ENCODE measurements at places on chromosomes 4 and X. TPM values are rescaled to one million over a fixed set of nuclear protein-coding genes. Genes with fewer than 3 reads are reported as not detected.
A peak's percentile ranks its signal among the peaks of the same experiment; 100 is the strongest.

DNA sequence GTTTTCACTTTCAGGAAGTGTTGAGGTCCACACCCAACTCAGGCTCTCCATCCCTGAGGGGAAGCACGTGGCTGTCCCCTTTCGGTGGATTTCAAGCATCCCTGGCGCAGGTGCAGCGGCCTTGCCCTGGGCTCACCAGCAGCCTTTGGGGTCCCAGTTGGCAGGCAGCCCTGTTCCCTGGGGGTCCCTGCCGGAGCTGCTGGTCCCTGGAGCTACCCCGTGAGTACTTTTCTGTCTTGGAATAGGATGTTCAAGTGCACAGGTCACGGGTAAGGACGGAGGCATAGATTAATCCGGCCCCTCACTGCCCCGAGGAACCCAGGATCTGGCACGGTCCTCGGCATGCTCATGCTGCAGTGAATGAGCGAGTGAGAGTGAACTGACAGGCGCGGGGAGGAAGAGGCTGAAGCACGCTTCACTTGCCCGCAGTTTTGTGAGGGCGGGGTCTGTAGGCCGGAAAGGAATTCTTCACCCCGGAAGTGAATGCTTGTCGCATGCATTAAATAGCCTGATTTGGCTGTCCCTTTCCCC, 117.2 kb upstream of the FAT1 start:
- no peaks in the 10 kb centered on the region for H3K27me3 ChIP-seq
- H3K4me1 ChIP-seq = no peaks in the 10 kb centered on the region
- H3K27ac ChIP-seq = no peak overlapping the region
- H3K36me3 ChIP-seq = no peaks in the 10 kb centered on the region
- H3K4me3 ChIP-seq = no peak overlapping the region
- no peak for DNase-seq

USP46 gene
- total RNA-seq = 9.1 TPM

CT45A5 gene
- not detected for total RNA-seq

GRCh38 chr4:75769036-75769435, 44.7 kb downstream of the USO1 start:
- no peaks in the 10 kb centered on the region for H3K27me3 ChIP-seq
- DNase-seq = no peak
- H3K4me3 ChIP-seq = no peak overlapping the region
- peaks cover 22% of the 10 kb centered on the region for H3K36me3 ChIP-seq
- H3K27ac ChIP-seq = no peak overlapping the region

GLOD5 gene
- not detected for total RNA-seq

DNA sequence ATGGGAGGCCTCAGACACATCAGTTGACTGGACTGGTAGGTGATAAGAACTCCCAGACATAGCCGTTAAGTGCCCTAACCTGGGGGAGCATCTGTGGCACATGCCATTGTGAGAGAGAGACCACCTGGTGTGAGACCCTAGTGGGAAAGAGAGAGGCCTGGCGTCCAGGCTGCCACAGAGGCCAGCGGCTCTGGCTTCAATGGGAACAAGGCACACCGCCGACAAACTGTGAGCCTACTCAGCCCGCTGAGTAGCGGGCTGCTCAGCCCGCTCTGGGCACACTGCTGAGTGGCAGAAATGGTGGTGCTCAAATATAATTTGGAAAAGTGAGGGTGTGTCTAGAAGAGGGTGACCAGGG, 34.0 kb downstream of the PHKA2 start:
- H3K27ac ChIP-seq = no peak overlapping the region
- peaks cover 3% of the 10 kb centered on the region for H3K4me1 ChIP-seq
- H3K4me3 ChIP-seq = no peak overlapping the region
- peaks cover 2% of the 10 kb centered on the region for H3K36me3 ChIP-seq
- DNase-seq = no peak

DNA sequence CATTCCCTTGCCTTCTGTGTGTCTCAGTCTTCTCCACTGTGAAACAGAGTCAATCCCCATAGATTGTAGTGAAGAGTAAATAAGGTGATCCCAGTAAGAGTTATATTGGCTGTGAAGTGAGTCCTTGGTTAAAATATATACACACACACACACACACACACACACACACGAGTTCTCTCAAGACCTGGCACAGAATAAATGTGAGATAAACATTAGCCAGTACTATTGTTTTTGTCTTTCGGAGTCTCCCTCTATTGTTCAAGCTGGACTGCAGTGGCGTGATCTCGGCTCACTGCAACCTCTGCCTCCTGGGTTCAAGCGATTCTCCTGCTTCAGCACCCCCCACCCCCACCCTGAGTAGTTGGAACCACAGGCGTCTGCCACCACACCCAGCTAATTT, 44.8 kb upstream of the FAM156A start:
- H3K36me3 ChIP-seq = no peaks in the 10 kb centered on the region
- no peak overlapping the region for H3K27ac ChIP-seq
- no peak overlapping the region for H3K4me3 ChIP-seq
- no peak for DNase-seq

DNA sequence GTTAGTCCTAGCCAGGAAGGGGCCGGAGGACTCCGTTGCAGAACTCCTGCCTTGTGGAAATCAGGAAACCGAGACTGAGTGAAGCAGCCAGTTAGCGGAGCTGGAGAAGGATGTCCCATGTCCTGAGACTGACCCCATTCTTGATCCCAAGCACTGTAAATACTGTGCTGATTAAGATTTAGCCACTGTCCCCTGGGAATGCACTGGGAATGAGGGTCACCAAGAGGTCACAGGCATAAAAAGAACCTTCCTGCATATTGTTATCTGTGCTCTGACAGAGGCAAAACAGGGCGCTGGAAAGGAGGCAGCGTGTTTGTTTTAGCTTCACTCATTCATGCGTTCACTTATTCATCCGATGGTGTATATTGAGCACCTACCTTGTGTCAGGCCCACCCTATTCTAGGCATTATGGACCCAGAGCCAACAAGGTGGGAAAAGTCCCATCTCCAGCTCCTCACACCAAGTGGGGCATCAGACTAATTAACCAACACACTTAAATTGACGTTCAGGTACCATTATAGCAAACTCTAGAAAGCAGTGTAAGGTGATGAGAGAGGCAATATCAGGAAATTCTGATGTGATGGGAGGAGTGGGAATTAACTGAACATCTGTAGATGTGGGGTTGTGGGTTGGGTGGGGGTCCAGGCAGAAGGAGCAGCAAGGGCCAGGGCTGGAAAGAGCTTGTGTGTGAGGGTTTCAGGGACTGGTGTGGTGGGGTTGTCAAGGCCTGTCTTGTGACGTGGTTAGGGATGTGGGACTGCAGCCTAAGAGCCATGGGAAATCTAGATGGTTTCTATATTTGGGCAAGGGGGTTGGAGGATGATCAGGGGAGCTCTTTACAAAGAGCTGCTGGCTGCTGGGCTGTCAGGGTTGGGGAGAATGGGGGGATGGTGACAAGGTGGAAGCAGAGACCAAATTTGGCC, 10.6 kb upstream of the SLC2A9 start:
- no peak overlapping the region for H3K4me3 ChIP-seq
- DNase-seq = no peak
- H3K27ac ChIP-seq = no peak overlapping the region
- H3K27me3 ChIP-seq = peaks cover 6% of the 10 kb centered on the region
- peaks cover 18% of the 10 kb centered on the region for H3K4me1 ChIP-seq
- no peaks in the 10 kb centered on the region for H3K36me3 ChIP-seq

- peaks cover 7% of the 10 kb centered on the region for H3K4me1 ChIP-seq
- peaks cover 7% of the 10 kb centered on the region for H3K27me3 ChIP-seq
- DNase-seq = no peak
- H3K27ac ChIP-seq = no peak overlapping the region
Measured at GRCh38 chr4:25884031-25884782, 21.4 kb upstream of the SEL1L3 start.

DNA sequence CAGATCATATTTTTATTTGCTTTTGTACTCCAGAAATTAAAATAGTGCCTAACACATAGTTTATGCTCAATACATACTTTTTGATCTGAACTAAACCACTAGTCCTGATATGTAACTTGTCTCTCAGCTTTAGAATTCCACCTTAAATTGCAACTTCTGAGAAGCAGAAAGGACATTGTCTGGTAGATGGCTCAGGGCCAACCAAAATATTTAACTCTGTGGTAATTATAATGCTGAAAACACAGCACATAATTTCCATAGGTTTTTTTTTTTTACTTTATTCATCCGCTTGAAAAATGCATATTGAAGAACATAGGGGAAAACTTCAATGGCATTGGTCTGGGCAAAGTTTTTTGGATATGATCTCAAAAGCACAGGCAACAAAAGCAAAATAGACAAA, 59.3 kb downstream of the AREG start:
- no peak overlapping the region for H3K4me3 ChIP-seq
- no peak overlapping the region for H3K27ac ChIP-seq
- H3K27me3 ChIP-seq = peaks cover 6% of the 10 kb centered on the region

GRCh38 chrX:12901486-12901885, 4.9 kb upstream of the TLR8 start:
- no peak overlapping the region for H3K27ac ChIP-seq
- no peaks in the 10 kb centered on the region for H3K36me3 ChIP-seq
- peak; percentile 66 for DNase-seq
- no peak overlapping the region for H3K4me3 ChIP-seq

SOWAHD gene
- total RNA-seq = 1.7 TPM

GRCh38 chrX:41518841-41519220, 71.7 kb downstream of the NYX start:
- H3K36me3 ChIP-seq = peaks cover 7% of the 10 kb centered on the region
- no peak overlapping the region for H3K4me3 ChIP-seq
- peaks cover 20% of the 10 kb centered on the region for H3K4me1 ChIP-seq
- peak overlapping the region; percentile 26 for H3K27ac ChIP-seq
- no peak for DNase-seq

DNA sequence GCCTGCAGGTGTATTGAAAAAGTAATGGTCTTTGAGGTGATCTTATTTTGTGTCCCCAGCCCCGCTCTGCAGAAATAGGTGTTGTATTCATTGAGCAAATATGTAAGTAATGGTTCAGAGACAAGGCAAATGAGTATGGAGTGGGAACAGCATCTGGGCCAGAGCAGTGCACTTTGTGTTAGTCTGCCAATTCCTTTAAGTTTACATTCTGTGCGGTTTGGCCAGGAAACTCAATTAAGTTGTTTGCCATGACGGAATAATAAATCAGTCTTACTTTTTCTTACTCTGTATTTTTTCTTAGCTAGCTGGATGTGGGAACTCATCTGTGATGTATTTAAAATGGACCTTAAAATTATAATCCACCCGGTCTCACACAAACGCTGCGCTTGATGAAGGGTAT, 12.6 kb downstream of the DCLK2 start:
- no peaks in the 10 kb centered on the region for H3K4me1 ChIP-seq
- DNase-seq = no peak
- no peaks in the 10 kb centered on the region for H3K36me3 ChIP-seq
- peaks cover 2% of the 10 kb centered on the region for H3K27me3 ChIP-seq
- H3K27ac ChIP-seq = no peak overlapping the region
- no peak overlapping the region for H3K4me3 ChIP-seq

F9 gene
- not detected for total RNA-seq

All from activated naive CD8-positive, alpha-beta T cell treated with anti-CD3 and anti-CD28 coated beads, Interleukin-2, amount 10 ng/mL, durations not matched to agents 7 days and 5 days (primary cell).